RPMI8226 (cell line): ENCODE measurements at places on chromosomes 7 and 10.

GRCh38 chr10:14560791-14561765, 213.6 kb downstream of the FAM107B start:
- no peak for DNase-seq

- no peak for DNase-seq
Measured at GRCh38 chr10:51034769-51035168, 39.5 kb upstream of the PRKG1 start.

DNA sequence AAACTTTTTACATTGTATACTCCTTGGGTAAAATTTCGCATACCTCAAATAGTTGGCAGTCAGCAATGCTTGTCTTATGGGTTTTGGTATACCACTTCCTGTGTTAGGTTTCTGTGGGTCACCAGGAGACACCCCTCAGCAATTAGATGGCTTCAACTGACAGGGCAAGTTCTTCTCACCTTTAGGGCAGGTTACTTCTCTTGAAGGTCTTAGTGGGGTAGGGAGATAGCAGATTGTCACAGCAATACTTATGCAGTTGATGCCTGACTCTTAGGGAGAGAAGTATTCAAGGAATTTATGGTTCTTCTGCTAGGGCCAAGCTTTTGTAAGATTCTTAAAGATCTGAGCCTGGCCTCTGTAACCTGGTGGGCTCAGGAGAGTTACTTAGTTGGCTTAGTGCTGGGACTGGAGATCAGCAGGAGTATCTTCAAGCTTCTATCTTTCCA, 42.9 kb downstream of the MKLN1 start:
- peak; percentile 54 for DNase-seq

GRCh38 chr7:126398851-126399529, 853.8 kb downstream of the GRM8 start:
- DNase-seq: no peak

GRCh38 chr10:51314481-51314880, 240.2 kb downstream of the PRKG1 start:
- no peak for DNase-seq

DNA sequence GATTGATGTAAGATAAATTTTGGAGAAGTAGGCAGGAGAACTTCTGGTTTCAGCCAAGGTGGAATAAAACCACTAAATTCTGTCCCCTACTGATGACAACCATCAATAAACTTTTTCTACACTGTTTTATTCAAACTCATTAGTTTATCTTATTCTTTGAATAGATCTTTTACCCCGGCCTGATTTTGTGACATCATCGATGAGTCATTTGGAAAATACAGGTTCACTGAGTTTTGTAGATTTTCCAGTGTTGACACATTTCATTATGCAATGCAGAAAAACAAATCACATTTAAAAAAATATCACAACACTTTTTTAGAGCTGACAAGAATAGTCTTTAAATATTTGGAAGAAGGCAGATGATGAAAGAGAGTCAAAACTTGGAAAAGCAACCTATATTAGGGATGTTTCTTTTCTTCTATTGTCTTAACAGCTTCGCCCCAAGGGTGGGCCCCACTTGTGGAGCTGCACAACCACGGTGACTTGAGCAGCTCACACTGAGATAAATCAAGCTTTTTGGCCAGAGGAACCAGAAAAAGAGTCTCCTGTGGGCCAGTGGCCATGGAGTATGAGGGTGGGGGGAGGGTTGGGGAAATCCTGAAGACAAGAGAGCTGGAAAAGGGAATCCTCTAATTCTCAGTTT, 112.8 kb downstream of the PTEN start:
- no peak for DNase-seq

GRCh38 chr10:31261511-31262311, 57.3 kb upstream of the ZEB1 start:
- no peak for DNase-seq

DNA sequence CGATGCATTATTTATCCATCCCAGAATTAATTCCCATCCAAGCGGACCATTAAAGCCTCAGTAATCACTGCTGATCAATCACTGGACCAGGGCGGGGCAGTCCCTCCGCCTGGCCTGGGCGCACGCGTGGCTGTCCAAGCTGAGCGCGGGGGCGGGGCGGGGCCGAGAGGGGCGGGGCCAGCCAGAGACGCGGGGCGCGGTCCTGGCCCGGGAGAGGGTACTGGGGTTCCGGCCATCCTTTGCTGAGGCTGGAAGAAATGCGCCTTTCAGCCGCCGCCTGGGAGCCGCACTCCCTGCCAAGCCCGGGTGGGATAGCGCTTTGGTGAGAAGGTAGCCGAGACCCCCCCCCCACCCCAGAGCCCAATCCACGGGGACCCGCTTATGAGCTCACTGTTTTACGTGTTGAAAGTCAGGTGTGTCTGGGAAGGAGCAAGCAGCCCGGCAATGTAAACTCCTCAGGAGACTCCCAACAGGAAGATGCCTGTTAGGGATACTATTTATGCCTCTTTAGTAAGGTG, at the start of gene ARHGAP22:
ARHGAP22 (minus strand) TSS at position 83 of the 518 bp plus-strand sequence. CDS start 277 bp downstream, outside the sequence.
- DNase-seq: peak; percentile 53

DNA sequence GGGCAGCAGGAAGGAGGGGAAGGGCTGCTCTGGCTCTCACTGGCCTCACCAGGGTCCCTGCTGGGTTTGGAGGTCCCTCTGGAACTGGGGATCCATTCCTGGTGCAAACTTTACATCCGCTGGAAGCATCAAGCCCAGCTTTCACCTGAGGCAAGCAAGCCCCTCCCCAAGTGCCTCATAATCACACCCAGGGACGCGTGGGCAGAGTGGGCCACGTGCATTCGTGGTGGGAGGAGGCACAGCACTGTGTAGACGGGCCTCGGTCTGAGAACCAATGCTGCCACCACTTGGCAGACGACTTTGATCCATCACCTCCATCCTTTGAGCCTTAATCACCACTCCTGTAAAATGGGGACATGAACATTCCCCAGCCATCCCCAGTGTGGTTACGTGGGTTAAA, 74.1 kb downstream of the VWA2 start:
- no peak for DNase-seq
